Stimulated activated naive CD8-positive, alpha-beta T cell treated with anti-CD3 and anti-CD28 coated beads, Interleukin-15, Interleukin-2, amounts not matched to agents 100 U/mL and 50 U/mL, for 24 hours (primary cell): ENCODE measurements at places on chromosomes 2 and 18.

GRCh38 chr18:62339106-62339988 is 14.2 kb downstream of the TNFRSF11A start:
- no peak for DNase-seq

GRCh38 chr2:96353606-96354101 is 18.1 kb downstream of the NCAPH start:
- DNase-seq: no peak

DNA sequence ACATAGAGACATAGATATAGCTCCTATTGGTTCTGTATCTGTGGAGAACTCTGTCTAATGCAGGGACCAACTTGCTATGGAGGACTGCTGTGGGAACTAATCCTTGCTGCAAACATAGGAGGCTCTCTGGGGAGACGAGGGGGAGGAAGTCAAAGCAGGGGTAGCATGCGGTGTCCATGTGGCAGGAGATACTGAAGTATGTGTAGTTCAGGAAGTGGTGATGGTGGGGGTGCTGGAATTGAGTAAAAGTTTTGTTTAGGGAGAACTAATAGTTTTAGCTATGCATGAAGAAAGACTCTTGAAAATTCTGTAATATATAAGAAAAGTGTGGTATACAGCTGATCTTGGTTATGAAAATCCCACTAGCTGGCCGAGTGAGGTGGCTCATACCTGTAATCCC is 62.0 kb downstream of the ANKRD44 start:
- DNase-seq: peak; percentile 53

- no peak for DNase-seq
Measured at GRCh38 chr2:215755641-215756345, 257.6 kb downstream of the MREG start.

- DNase-seq: no peak
Measured at GRCh38 chr2:105279126-105279525, 37.6 kb downstream of the GPR45 start.

DNA sequence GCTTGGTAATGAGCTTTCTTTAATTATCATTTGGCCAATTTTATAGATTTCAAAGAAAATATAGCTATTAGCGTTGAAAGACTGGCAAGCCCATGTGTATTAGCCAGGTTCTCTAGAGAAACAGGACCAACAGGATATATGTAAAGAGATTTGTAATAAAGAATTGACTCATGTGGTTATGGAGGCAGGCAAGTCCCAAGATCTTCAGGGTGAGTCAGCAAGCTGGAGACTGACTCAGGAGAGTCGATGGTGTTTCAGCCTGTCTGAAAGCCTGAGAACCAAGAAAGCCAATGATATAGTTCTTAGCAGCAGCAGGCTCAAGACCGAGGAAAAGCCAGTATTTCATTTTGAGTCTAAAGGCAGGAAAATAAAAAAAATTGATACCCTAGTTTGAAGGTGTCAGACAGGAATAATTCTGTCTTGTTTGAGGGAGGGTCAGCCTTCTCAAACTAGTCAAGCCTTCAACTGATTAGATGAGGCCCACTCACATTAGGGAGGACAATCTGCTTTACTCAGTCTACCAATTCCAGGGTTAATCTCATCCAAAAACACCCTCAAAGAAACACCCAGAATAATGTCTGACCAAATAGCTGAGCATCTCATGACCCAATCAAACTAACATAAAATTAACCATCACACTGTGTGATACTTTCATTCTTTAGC is 78.3 kb upstream of the CRIM1 start:
- peak; percentile 31 for DNase-seq

GRCh38 chr2:201798252-201798913 is 8.0 kb upstream of the CDK15 start:
- no peak for DNase-seq
